Foreskin keratinocyte (primary cell): ENCODE measurements at places on chromosomes 12 and 14.

DNA sequence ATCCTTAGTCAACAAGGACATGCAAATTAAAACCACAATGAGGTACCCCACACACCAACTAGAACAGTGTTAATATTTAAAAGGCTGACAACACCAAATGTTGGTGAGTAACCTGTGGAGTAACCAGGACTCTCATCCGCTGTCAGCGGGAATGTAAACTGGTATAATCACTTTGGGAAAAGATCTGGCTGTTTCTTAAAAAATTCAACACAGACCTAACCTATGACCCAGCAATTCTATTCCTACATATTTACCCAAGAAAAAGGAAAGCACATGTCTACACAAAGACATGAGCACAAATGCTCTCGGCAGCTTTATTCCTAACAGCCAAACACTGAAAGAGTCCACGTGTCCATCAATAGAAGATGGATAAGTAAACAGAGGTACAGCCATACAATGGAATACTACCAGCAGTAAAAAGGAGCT is 26.6 kb downstream of the NRDE2 start:
- DNase-seq: no peak

- no peak for DNase-seq
Observed at GRCh38 chr12:50132505-50133135, 20.6 kb downstream of the COX14 start.

- DNase-seq: no peak
Observed at GRCh38 chr14:69270097-69270496, 10.1 kb downstream of the GALNT16 start.

GRCh38 chr14:21072781-21073339 is 2.8 kb downstream of the ARHGEF40 start:
- DNase-seq: no peak

- no peak for DNase-seq
Observed at GRCh38 chr12:127720334-127720733, 546.6 kb upstream of the TMEM132C start.

DNA sequence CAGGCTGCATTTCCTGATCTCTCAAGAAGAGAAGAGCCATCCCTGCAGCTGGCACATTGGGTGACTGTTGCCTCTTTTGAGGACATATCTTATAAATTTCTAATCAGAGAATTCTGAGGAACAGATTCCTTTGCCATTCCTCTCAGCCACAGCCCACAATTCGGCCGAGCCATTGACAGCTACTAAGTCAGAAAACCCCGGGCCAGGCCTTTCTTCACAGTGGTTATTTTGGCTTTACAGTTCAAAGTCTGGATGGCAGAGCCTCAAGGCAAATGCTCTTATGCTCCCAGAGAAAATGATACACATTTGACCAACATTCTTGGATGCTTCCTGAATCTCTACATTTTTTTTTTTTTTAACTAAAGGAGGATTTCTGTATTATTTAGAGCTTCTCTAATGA is 138.4 kb upstream of the FRMD6 start:
- no peak for DNase-seq

DNA sequence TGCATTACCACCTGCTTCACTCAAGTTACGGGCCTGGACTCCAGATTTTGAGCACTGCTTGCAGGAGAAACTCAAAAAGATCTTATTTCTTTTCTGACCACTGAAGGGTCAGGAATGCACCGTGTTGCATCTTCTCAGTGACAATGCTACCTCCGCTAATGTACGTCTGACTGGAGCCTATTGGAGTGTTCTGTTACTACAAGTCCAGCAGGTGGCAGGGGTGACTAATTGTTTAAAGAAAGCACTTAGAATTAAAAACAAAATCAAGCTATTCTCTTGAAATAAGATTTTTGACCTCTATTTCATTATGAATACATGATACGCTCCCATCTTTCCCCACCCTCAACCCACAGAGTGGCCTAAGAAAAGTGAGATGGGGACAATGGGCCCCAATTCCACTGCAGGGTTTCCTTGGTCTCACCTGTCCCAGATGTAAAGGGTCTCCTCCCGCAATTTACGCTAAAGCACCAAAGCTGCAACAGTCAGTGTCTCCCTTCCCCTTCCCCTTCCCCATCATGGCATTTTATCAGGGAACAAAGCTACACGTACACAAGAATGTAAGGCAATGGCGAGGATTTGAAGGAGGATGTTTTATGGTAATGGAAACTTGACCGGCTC is 2.2 kb downstream of the TBPL2 start:
- peak; percentile 45 for DNase-seq

DNA sequence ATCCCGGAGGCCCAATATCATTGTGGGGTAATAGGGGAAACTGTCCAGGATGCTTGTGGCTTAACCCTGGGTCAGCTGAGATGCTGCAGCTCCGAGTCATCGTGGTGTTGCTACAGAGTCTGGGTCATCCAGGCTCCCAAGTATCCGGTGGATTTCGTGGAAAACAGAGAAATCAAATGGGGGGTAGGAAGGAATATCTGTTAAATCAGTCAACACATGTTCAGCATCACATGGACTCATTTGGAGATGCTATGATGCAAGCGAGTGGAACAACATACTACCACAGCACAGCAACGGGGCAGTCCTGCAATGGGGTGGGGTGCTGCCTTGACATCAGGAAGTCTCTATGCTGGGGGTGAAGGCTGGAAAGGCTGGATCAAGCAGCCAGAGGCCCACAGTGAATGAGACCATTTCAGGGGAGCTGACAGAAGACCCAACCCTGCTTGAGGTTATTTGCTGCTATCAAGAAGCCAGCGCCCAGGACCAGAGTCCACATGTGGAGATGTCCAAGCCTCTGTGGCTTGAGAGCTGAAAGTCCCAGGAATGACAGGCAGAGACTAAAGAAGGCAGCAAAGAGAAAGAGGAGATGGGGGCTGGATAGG is 22.9 kb downstream of the VDR start:
- peak; percentile 62 for DNase-seq

DNA sequence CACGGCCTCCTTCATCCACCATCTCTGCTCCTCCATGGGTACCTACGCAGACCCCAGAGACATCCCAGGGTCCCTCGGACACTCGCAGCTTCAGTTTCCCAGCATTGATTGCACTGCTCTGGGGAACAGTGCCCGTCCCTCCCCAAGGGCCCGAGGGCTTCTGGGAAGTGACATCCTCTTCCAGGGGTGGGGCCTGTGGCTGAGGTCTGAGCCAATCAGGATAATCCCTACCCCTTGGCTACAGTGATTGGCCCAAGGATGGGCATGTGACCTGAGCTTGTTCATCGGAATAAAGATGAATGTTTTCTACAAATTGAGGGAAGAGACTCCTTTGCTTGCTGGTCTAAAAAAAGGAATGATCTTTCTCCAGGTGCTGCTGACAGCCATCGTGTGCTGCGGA is 37.3 kb upstream of the MYL2 start:
- DNase-seq: no peak

- DNase-seq: no peak
Observed at GRCh38 chr14:32733015-32733414, 205.7 kb upstream of the NPAS3 start.

DNA sequence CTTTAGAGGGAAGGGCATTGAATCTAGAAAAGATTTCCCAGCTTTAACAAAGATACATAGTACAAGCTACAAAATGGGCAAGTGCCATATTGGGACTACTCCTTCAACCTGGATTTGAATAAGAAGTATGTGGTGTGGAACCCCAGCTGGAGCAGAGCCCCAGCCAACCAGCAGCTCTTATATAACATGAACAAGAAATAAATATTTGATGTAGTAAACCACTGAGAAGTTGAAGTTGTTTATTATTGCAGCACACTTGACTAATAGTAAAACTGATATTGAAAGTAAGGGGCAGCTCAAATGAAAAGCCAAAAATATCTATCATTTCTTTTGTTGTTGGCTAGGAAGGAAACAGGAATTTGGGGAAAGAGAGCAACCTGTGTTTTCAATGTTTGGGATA is 701.8 kb downstream of the TMTC2 start:
- DNase-seq: no peak

DNA sequence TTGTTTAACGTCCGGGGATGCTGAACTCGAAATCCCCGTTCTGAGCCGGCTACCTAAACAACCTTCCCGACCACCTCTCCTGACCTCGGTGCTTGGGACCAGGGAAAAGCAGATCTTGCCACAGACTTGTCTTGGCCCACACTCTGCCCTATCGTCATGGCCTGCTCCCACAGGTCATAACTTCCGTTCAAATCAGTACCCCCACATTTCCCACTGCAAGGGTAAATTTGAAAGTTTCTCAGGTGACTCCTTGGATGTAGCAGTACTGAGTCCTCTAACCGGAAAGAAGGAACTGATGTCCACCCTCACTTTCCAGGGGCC is 612 bp upstream of the RBM23 start:
- no peak for DNase-seq

DNA sequence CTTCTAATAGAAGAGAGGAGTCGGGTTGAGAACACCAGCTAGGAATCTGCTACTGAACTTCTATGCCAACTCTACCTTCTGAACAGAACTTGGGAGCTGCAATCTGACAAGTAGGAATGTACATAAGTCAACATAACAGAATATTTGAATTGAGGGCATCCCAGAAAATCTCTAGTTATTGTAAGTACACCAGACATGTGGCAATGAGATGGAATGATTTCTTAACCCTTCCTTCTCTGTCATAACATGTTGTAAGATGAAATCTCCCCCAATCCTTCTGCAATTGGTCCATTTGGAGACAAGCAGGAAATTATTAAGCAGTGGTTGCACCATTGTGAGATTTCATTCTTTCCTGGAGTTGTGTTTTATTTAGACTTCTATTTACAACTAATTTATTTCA is 68.7 kb upstream of the TMPO start:
- DNase-seq: no peak

- no peak for DNase-seq
Observed at GRCh38 chr14:23146351-23146910, 27.4 kb upstream of the CEBPE start.

DNA sequence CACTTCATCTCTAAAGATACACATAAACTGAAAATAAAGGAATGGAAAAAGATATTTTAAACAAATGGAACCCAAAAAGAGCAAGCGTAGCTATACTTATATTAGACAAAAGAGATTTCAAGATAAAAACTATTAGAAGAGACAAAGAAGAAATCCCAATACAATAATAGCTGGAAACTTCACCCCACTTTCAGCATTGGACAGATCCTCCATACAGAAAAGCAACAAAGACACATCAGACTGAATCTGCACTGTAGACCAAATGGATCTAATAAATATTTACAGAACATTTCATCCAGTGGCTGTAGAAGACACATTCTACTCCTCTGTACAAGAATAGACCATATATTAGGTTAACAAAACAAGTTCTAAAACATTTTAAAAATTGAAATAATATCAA is 117.6 kb upstream of the PDE3A start:
- DNase-seq: no peak

DNA sequence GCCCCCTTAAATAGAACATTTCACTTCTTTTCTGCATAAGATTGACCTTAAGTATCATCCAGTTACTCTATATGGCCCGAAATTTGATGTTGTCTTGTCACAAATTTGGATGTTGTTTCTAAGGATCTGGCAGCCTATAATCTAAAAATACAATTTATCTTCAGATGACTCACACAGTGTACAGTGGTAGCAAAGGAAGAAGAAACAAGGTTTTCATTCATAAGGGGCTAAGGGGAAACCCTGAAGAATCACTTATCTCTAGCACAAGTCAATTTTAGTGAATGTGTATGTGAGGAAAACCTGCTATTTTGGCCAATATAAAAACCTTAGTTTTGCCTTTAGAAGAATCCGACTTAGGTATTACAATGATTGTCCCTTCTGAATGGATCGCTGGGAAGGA is 606.3 kb upstream of the LRFN5 start:
- no peak for DNase-seq

GRCh38 chr12:58064666-58065065 is 123.3 kb downstream of the ATP23 start:
- no peak for DNase-seq

DNA sequence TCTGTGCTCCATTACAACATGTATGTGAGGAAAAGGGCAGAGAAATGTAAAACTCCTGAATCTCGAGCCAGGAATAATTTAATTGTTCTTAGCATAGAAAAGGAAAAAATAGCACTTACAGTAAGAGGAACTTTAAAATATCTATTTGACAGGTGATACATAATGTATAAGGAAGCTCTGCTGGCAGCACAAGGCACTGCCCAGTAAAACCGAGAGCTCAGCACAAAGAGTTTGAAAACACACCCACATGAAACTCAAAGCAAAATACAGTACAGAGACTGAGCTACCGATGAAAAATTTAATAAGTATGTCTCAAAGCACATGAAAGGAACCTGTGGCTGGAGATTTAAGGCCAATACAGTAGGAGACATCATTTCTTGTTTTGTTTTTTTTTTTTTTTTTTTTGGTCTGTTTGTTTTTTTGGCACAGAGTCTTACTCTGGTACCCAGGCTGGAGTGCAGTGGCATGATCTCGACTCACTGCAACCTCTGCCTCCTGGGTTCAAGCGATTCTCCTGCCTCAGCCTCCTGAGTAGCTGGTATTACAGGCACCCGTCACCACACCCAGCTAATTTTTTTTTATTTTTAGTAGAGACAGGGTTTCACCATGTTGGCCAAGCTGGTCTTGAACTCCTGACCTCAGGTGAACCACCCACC is 19.2 kb downstream of the CLIP1 start:
- DNase-seq: no peak

GRCh38 chr12:120844768-120845449 is 59.2 kb downstream of the SPPL3 start:
- no peak for DNase-seq

DNA sequence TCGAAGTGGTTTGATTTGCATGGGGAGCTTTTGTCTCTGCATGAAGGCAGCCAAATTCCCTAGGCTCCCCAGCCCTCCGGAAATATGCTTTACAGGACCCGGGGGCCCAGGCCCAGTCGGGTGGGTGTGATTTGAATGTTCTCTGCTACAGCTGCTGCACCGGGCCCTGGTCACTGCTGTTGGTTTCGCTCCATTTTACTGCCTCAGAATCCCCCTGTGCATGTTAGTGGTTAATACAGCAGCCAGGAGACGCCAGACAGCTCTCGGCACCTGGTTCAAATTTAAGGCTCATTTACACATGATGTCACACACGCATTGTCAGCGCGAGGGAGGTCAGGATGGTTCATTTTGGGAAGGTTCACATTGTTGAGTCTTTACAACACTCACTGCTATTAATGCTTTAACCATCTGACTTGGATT is 99.6 kb downstream of the SLC38A6 start:
- no peak for DNase-seq

DNA sequence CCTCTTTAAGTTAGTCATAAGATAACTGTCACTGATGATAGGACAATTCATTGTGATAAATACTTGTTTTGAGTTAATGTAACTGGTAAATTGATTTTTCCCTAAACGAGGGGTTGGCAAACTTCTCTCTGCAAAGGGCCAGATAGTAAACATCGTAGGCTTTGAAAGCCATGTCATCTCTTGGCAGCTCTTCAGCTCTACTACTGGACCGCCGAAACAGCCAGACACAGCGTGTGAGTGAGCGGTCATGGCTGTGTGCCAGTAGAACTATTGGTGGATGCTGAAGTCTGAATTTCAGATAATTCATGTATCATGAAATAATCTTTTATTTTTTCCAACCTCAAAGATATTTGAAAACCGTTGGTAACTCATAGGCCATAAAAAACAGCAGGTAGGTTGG is 9.9 kb downstream of the PIWIL1 start:
- DNase-seq: no peak

DNA sequence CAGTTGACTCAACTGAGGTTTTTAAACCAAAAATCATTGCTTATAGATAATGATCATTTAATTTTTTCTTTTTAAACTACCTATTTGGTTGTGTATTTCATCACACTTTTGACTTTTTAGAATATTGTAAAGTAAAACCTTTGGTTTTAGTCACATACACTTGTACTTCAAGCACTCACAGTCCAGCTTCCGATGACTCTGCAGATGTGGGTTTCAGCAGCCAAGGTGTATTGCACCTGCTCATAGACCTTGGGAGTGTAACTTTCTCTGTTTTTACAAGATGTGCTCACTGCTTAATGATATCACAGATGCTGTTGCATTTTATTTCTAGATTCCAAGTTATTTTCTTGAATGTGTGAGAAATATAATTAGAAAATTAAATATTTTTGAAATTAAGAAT is 188.3 kb upstream of the SLC38A2 start:
- DNase-seq: peak; percentile 33
